ENCODE measurements at places on chromosomes 7 and 10. TPM values are rescaled to one million over a fixed set of nuclear protein-coding genes. Genes with fewer than 3 reads are reported as not detected.

DNA sequence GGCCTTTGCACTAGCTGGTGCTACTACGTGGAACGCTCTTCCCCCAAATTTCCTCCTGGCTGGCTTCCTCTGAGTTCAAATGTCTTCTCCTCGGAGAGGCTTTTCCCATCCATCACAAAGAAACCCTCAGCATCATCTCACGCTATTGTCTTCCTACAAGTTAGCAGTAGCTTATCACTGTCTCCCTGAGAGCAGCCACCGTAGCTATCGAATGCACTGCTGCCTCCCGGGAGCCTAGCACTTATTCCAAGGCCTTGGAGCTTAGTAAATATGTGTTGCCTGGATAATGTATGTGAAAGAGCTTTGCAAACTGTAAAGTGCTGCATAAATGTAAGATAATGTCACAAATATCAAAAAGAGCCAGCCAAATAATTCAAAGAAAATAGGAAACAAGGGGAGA lies 124.4 kb downstream of the KCNMA1 start:
- no peak for DNase-seq

DNA sequence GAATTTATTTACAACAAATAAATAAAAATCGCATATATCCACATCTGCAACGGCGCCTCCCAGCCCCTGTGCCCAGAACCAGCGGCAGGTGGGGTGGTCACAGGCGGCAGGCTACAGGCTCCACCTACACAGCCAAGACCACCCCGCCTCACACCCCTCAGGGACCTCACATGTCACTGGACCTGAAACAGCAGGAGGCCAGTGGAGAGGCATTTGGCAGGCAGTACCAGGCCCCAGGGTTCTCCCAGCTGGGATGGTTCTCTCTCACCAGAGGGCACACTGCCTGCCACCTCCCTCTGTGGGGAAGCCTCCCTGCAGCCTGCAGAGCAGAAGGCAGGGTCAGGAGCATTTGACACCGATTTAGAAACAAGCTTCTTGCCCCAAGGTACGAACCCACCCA lies 81.5 kb downstream of the MAD1L1 start:
- no peak for DNase-seq

GRCh38 chr10:7515439-7515838 lies 104.6 kb upstream of the SFMBT2 start:
- no peak for DNase-seq

- no peak for DNase-seq
These were observed 170.4 kb downstream of the TAX1BP1 start for GRCh38 chr7:27910326-27910725.

GRCh38 chr7:23531050-23531793 lies 559 bp downstream of the TRA2A start:
- DNase-seq: peak; percentile 86

DNA sequence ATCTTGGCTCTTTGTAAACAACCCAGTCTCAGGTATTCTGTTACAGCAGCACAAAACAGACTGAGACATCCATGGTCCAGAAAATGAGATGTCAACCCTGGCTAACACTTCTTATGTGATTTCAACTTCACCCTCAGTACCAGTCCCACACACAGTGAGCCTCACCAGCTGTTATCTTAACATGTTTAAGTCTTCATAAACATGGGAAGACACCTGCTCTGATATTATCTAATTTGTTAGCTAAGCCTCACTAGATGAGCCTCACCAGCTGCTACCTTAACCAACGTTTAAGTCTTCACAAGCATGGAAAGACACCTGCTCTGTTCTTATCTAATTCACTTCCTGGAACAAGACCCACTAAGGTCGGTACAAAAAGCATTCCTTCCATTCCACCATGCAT lies 130.8 kb downstream of the CALN1 start:
- DNase-seq: no peak

- DNase-seq: no peak
These were observed 121.9 kb downstream of the MAD1L1 start for GRCh38 chr7:2110610-2111396.

- DNase-seq: peak; percentile 55
These were observed 186.6 kb downstream of the GRID1 start for GRCh38 chr10:86179961-86180360.

GRCh38 chr7:86209036-86209435 lies 434.7 kb upstream of the GRM3 start:
- DNase-seq: no peak

- DNase-seq: no peak
These were observed 240.0 kb downstream of the PHTF2 start for GRCh38 chr7:78038465-78039080.

DNA sequence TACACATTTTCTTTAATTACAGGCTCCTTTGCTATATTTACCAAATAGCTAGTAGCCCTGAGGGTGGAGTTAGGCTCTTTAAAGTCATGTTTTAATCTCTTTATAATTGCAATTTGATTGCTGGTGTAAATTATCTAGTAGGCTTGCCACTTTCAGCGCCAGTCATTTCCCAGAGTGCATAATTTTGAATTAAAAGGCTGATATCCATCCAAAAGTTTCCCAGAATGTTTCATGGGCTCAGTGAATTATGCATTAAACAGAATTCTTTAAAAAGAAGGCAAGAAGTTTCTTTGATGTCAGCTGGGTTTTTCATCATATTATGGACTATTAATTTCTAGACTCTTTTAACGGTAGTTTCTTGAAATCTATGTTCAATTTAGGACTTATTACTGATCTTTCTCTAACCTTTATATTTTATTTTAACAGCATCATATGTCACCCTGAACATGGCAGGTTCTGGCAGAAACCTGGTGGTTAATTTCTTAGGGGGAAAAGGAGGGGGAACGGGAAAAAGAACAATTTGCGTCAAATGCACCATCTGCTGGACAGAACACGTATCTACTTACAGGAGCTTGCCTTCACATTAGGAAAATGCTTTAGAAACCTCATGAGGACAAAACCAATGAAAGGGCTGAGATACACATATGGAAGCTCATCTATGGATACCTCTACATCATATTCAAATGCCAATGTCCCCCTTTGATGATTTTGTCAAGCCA lies 171.1 kb downstream of the GRM3 start:
- no peak for DNase-seq

DNA sequence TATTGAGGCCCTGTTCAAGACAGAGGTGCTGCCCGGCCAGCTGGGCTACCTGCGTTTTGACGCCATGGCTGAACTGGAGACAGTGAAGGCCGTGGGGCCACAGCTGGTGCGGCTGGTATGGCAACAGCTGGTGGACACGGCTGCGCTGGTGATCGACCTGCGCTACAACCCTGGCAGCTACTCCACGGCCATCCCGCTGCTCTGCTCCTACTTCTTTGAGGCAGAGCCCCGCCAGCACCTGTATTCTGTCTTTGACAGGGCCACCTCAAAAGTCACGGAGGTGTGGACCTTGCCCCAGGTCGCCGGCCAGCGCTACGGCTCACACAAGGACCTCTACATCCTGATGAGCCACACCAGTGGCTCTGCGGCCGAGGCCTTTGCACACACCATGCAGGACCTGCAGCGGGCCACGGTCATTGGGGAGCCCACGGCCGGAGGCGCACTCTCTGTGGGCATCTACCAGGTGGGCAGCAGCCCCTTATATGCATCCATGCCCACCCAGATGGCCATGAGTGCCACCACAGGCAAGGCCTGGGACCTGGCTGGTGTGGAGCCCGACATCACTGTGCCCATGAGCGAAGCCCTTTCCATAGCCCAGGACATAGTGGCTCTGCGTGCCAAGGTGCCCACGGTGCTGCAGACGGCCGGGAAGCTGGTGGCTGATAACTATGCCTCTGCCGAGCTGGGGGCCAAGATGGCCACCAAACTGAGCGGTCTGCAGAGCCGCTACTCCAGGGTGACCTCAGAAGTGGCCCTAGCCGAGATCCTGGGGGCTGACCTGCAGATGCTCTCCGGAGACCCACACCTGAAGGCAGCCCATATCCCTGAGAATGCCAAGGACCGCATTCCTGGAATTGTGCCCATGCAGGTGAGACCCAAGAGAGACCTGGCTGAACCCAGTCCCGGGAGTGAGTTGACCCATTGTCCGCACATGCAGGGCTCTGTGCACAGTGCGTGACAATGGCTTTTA lies 2.8 kb downstream of the RBP3 start:
- DNase-seq: peak; percentile 77

Gene LRMDA
- 18.0 TPM for total RNA-seq

Gene TUBB8
- total RNA-seq: not detected

Gene FGFR2
- total RNA-seq: 17.7 TPM

Gene TMEM140
- total RNA-seq: 12.2 TPM

Measured in posterior vena cava (tissue), 2 donors.